Kidney epithelial cell (primary cell): ENCODE measurements at places on chromosomes 11 and 22.

GRCh38 chr11:45848654-45849081, 1.4 kb downstream of the CRY2 start:
- no peak for DNase-seq

GRCh38 chr11:72805216-72805615, 9.0 kb upstream of the ATG16L2 start:
- DNase-seq = no peak

DNA sequence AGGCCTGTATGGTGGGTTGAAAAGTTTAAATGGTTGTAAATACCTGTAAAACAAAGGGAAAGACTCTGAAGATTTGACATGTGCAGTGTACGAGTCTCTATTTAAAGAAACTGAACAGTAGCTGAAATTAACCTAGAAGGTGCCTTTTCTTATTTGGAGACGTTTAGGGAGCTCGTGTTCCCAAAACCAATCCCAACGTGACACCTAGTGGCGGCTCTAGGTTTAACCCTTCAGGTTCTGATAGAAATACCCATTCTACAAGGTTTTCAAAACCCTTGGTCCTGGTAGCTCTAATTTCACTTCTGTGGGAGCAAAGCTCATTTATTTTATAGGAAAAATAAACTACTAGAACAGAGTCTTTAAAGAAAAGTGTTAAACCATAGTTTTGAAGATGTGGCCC, 258.3 kb downstream of the LRRC4C start:
- no peak for DNase-seq

- no peak for DNase-seq
Observed at GRCh38 chr11:94302776-94303175, 1.6 kb upstream of the IZUMO1R start.
